ENCODE measurements at places on chromosomes 4 and X. TPM values are rescaled to one million over a fixed set of nuclear protein-coding genes. Genes with fewer than 3 reads are reported as not detected.

Gene DCAF8L2
- not detected for polyA plus RNA-seq

Gene PHEX
- polyA plus RNA-seq: not detected

Gene ZNF81
- 4.9 TPM for polyA plus RNA-seq

Gene ADH1A
- polyA plus RNA-seq: not detected

Gene PRSS12
- not detected for polyA plus RNA-seq

- DNase-seq: no peak
Measured at GRCh38 chr4:59615316-59615715, 1584.8 kb upstream of the ADGRL3 start.

- DNase-seq: no peak
Measured at GRCh38 chr4:61447918-61448317, 247.8 kb downstream of the ADGRL3 start.

- DNase-seq: no peak
Measured at GRCh38 chr4:126058596-126058995, 743.8 kb downstream of the FAT4 start.

DNA sequence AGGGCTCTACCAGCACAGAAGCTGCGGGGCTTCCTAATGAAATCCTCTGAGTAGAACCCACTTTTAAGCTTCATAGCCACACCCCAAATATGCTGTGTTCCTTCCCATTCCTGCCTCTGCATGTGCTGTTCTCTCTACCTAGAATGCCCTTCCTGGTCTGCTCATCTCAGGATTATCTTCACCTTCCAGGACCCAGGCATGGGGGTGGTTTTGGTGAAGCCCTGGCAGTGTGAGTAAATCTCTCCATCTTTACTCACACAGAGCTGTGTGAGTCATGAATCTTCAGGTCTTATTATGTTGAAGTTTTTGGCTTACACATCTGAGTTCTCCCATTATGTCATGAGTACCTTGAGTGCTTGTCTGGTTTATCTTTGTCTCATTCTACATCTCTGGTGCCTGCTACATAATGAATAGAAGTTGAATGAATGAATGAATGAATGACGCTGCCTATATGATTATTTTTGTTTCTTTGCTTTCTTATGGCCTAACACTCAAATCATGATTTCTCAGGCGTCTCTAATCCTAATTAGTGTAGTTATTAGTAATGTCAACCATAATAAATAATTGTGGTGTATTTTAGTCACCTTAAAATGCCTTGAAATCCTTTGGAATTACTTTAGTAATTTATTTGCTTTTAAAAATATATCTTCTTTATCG is 41.9 kb downstream of the HADH start:
- no peak for DNase-seq

GRCh38 chrX:44975666-44976263 is 102.8 kb downstream of the KDM6A start:
- DNase-seq: no peak

GRCh38 chr4:1336088-1336491 is 10.9 kb upstream of the UVSSA start:
- no peak for DNase-seq

- no peak for DNase-seq
Measured at GRCh38 chrX:145821291-145821897, 3.8 kb downstream of the SLITRK2 start.
